Left hindlimb (tissue), 1 donor: ENCODE measurements at places on chromosomes 16 and 17.

GRCh38 chr17:35312790-35313711, 60.4 kb downstream of the SLFN11 start:
- DNase-seq, result peak; percentile 33

DNA sequence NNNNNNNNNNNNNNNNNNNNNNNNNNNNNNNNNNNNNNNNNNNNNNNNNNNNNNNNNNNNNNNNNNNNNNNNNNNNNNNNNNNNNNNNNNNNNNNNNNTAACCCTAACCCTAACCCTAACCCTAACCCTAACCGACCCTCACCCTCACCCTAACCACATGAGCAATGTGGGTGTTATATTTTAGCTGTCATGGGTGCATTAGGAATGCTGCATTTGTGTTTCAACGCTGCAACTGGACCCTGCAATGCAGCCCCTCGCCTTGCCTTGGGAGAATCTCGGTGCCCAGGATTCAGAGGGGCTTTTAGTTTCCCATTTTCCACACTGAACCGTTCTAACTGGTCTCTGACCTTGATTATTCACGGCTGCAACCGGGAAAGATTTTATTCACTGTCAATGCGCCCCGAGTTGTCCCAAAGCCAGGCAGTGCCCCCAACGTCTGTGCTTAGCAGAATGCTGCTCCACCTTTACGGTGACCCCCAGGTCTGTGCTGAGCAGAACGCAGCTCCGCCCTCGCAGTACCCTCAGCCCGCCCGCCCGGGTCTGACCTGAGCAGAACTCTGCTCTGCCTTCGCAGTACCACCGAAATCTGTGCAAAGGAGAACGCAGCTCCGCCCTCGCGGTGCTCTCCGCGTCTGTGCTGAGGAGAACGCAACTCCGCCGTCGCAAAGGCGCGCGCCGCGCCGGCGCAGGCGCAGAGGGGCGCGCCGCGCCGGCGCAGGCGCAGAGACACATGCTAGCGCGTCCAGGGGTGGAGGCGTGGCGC, 43.3 kb downstream of the POLR3K start:
- DNase-seq, result no peak

DNA sequence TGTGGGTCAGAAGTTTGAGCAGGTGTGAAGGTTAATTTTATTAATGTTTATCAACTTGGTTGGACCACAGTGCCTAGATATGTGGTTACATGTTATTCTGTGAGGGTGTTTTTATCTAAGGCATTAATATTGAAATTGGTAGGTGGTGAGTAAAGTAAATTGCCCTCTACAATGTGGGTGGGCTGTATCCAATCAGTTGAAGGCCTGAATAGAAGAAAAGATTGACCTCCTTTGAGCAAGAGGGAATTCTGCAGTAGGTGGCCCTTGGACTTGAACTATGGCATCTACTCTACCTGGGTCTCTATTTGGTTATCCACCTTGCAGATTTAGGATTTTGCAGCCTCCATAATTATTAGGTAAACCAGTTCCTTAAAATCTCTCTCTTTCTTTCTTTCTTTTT, 356.8 kb upstream of the EEF2KMT start:
- DNase-seq, result no peak

- DNase-seq, result no peak
Observed at GRCh38 chr17:52532373-52532772, 373.9 kb upstream of the CA10 start.
